ENCODE measurements at places on chromosomes 4 and X. TPM values are rescaled to one million over a fixed set of nuclear protein-coding genes. Genes with fewer than 3 reads are reported as not detected.

Gene IDUA
- 14.1 TPM for total RNA-seq

Gene PAGE2
- not detected for total RNA-seq

Gene EVC
- 20.4 TPM for total RNA-seq

Gene MAPK10
- total RNA-seq: 0.17 TPM

Gene RGN
- total RNA-seq: 0.42 TPM

Gene VCX3A
- total RNA-seq: not detected

Gene GASK1B
- 205 TPM for total RNA-seq

Gene RBPJ
- 77.2 TPM for total RNA-seq

Gene MGARP
- 0.68 TPM for total RNA-seq

Gene L1CAM
- 1.1 TPM for total RNA-seq

Gene STARD8
- total RNA-seq: 46.4 TPM

Gene MAGEA6
- total RNA-seq: not detected

Gene NXF2B
- total RNA-seq: not detected

Gene S100G
- total RNA-seq: not detected

Gene ZCCHC12
- total RNA-seq: under 0.01 TPM

Gene ATP2B3
- total RNA-seq: under 0.01 TPM

Gene IQCM
- total RNA-seq: not detected

Gene DGKK
- not detected for total RNA-seq

Gene SCML2
- 1.9 TPM for total RNA-seq

Gene RASL11B
- total RNA-seq: not detected

Gene BEX1
- not detected for total RNA-seq

Gene MAGEB1
- not detected for total RNA-seq

Gene FHIP1A
- 0.17 TPM for total RNA-seq

Gene GNRHR
- not detected for total RNA-seq

Gene CWH43
- not detected for total RNA-seq

Gene TLL1
- total RNA-seq: 32.7 TPM

Gene AFM
- not detected for total RNA-seq

Gene FGFRL1
- 20.8 TPM for total RNA-seq

Gene THAP6
- total RNA-seq: 9.3 TPM

Gene OTOP1
- not detected for total RNA-seq

Gene DKC1
- 71.2 TPM for total RNA-seq

Gene TBX22
- total RNA-seq: not detected

Gene REELD1
- total RNA-seq: not detected

Gene PPP4R3C
- total RNA-seq: not detected

Gene IL15
- 2.0 TPM for total RNA-seq

Gene LRAT
- total RNA-seq: not detected

Gene PLP1
- not detected for total RNA-seq

Gene TMPRSS11D
- 0.09 TPM for total RNA-seq

Gene TACC3
- 34.2 TPM for total RNA-seq

Gene SLC4A4
- total RNA-seq: 0.17 TPM

Gene CHIC1
- 13.2 TPM for total RNA-seq

Gene MAGEA2
- not detected for total RNA-seq

Gene NDST3
- total RNA-seq: 6.5 TPM

Gene SYTL4
- 52.4 TPM for total RNA-seq

Gene CCNB3
- 0.88 TPM for total RNA-seq
